ENCODE measurements at places on chromosomes 7 and 10. TPM values are rescaled to one million over a fixed set of nuclear protein-coding genes. Genes with fewer than 3 reads are reported as not detected.

Gene EFCAB10
- total RNA-seq = not detected

Gene FAM25G
- total RNA-seq = 88.8 TPM

Gene PTF1A
- total RNA-seq = not detected

Gene CACUL1
- 31.9 TPM for total RNA-seq

Gene ANKRD1
- total RNA-seq = not detected

Gene PRKCQ
- 0.06 TPM for total RNA-seq

Gene APBB1IP
- 3.0 TPM for total RNA-seq

Gene NFE2L3
- total RNA-seq = 59.1 TPM

Gene ADIRF
- total RNA-seq = 72.0 TPM

Gene CREB3L2
- total RNA-seq = 12.7 TPM
